ENCODE measurements at places on chromosomes 4 and X.

GRCh38 chrX:32533848-32534247, 677.5 kb downstream of the DMD start:
- no peak for DNase-seq

DNA sequence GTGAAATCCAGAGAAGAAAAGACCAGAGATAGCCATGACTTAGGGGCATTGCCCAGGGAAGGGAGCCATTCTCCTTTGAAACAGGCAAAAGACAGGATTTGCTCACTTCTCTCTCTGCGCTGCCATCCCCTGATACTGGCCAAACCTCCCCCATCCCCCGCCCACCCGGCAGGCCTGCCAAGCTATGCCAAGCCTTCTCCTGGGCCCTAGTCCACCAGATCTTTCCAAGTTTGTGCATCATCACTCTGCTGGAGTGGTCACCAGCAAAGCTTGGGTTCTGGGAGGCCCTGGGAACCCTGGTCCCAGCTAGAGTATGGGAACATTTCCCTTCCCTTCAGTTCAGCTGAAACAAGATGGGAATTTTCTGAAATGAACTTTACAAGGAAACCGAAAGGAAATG, 18.4 kb downstream of the EFNB1 start:
- DNase-seq: no peak

DNA sequence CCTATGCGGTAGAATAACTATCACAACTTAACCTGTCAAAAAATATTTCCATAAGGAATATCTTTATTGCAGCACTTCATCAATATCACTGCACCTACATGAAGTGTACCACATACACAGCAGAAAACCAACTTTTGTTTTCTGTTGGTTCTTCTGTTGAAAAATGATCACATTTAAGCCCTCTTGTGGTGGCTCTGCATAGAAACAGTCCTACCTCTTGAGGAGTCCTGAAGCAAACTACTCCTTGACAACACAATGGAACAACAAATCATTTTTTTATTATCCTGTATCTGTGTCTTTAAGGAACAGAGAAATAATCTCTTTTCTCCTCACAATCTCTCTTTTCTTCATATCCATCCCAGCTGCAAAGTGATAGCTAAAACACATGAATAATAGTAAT, 39.8 kb upstream of the ATOH1 start:
- DNase-seq: no peak

GRCh38 chr4:81714291-81714690, 242.6 kb upstream of the RASGEF1B start:
- DNase-seq: no peak

DNA sequence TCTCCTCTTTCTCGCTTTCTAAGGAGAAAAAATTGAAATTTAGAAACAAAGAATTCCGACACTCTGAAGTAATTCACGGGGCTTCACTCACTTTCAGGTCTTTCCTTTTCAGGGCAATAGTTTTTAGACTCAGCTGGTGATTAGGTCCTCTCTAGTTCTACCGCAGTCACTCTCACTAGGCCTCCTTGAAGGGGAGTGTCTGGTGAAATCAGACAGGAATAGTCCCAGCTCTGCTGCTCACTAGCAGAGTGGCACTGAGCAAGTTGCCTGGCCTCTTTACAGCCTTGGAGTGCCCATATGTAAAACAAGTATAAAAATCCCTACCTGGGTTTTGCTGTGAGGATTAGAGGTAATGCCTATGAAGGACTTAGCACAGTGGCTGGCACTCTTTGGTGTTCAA, 64.1 kb downstream of the NEUROG2 start:
- no peak for DNase-seq

- no peak for DNase-seq
These were observed 78.2 kb upstream of the SORBS2 start for GRCh38 chr4:185890196-185890595.

GRCh38 chrX:141960578-141960977, 56.9 kb downstream of the MAGEC1 start:
- DNase-seq: no peak

DNA sequence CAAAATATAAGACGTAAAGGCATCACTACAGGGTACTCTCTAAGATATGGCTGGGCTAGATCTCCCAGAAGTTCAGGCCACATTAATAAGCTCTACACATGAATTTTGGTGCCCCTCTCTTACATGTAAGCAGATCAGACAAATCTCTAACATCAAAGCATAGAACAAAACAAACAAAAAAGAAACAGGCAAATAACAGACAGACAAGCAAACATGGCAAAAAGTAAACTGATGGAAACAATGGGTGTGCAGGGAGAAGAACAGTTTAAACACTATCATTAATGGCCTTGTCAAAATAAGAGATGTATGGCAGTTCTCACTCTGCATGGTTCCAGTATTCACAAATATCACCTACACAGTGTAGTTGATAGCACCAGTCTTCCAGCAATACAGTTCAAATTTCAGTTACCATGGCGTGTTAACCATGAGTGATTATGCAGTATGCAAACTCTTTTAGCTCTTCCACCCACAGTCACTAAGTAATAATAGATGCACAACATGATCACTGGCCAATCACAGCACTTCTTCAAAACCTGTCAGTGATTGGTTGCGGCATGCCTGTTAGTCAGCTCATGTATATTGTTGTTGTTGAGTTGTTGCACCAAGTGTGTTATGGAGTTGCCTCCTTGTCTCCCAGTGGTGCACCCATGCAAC, 110.7 kb upstream of the TLR3 start:
- no peak for DNase-seq

GRCh38 chrX:30248854-30249253, 1.9 kb downstream of the MAGEB1 start:
- no peak for DNase-seq

DNA sequence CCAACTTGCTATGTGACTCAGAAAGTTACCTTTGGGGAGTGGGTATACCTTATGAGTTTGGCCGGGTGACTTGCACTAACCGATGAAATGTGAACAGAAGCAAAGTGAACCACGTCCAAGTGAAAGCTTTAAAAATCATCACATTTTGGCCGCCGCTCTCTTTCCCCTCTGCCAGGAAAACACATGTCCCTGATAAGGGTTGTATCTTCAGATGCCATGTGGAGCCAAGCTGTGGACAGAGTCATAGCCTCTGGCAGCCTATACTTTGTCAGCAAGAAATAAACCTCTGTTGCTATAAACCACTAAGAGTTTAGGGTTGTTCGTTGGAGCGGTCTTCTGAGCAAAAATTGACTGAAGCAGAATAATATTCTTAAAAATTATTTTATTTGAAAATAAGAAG, 92.3 kb downstream of the PRDM5 start:
- no peak for DNase-seq

- no peak for DNase-seq
These were observed 34.4 kb upstream of the ARHGEF6 start for GRCh38 chrX:136814847-136815750.

GRCh38 chrX:30301963-30302362, 7.2 kb downstream of the NR0B1 start:
- DNase-seq: peak; percentile 34

- no peak for DNase-seq
These were observed 199.5 kb upstream of the IGFBP7 start for GRCh38 chr4:57309658-57310057.

DNA sequence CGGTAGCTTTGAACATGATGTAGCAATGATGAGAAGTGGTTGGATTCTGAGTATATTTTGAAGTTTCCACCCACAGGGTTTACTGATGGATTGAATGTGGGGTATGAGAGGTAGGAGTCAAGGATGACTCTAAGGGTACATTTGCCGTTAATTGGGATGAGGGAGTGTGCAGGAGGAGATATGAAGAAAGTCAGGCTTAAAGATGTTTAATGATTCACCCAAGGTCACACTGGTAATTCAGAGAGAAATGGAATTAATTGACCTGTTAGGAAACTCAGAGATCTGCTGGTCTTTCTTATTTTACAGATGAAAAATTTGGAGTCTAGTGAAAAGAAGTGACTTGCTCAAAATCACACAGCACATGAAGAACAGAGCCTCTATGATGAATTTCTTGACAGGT, 390.7 kb downstream of the GBA3 start:
- DNase-seq: no peak
